ENCODE measurements at places on chromosomes 7 and 10. TPM values are rescaled to one million over a fixed set of nuclear protein-coding genes. Genes with fewer than 3 reads are reported as not detected.

Gene SFTPD
- total RNA-seq, result not detected

Gene LRRN3
- 0.37 TPM for total RNA-seq

Gene FRMD4A
- 33.2 TPM for total RNA-seq

Gene PAPOLB
- total RNA-seq, result 0.20 TPM

Gene YWHAG
- total RNA-seq, result 78.6 TPM

Gene WNT16
- total RNA-seq, result under 0.01 TPM

Gene HOXA4
- total RNA-seq, result 1.4 TPM

Gene PGAM2
- total RNA-seq, result 0.37 TPM

Gene DNA2
- 9.6 TPM for total RNA-seq

Gene CYP17A1
- not detected for total RNA-seq

Gene CALCR
- total RNA-seq, result not detected

Gene TMED4
- total RNA-seq, result 65.1 TPM

Gene C10orf67
- under 0.01 TPM for total RNA-seq

Gene FRA10AC1
- total RNA-seq, result 10.0 TPM

Gene KCNIP2
- 1.2 TPM for total RNA-seq

Gene FAM241B
- not detected for total RNA-seq

Gene ADCY1
- total RNA-seq, result 1.1 TPM

Gene BICC1
- 45.9 TPM for total RNA-seq

Gene GPC2
- total RNA-seq, result 0.73 TPM

Gene ITGB8
- 11.8 TPM for total RNA-seq

Gene CLDN12
- total RNA-seq, result 40.1 TPM

Gene SH2D4B
- not detected for total RNA-seq

Gene TET1
- total RNA-seq, result 4.5 TPM

Gene NEUROD6
- total RNA-seq, result not detected

Gene ALOX5
- not detected for total RNA-seq

Gene PTCD1
- 7.0 TPM for total RNA-seq

Gene PIP
- not detected for total RNA-seq

Gene CPEB3
- total RNA-seq, result 0.59 TPM

Gene LOXL4
- total RNA-seq, result 7.2 TPM

Gene SPACDR
- 0.78 TPM for total RNA-seq

Gene SPDYE18
- total RNA-seq, result not detected

Gene TLX1
- total RNA-seq, result not detected

Gene ZNF479
- not detected for total RNA-seq

Gene ATOH7
- under 0.01 TPM for total RNA-seq

Gene TNPO3
- total RNA-seq, result 47.8 TPM

Gene MOGAT3
- not detected for total RNA-seq
